ENCODE measurements at places on chromosomes 5 and 9.

DNA sequence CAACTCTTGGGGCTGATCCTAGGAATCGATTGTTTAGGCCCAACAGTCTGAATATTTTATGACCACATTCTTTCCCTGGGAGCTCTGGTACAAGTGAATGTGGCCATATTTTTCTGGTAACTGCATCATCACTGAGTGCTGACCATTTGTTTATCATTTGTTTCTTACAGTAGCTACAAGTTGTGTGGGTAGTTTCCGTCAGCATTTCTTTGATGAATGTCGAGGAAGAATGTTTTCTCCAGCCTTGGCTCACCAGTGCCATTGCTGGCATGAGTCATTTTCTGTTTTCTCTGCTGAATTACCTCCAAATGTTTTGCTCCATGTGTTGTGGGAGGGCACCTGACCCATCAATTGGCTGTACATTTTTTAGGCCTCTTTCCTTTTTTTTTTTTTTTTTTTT lies 14.1 kb upstream of the CARD19 start:
- DNase-seq = no peak

DNA sequence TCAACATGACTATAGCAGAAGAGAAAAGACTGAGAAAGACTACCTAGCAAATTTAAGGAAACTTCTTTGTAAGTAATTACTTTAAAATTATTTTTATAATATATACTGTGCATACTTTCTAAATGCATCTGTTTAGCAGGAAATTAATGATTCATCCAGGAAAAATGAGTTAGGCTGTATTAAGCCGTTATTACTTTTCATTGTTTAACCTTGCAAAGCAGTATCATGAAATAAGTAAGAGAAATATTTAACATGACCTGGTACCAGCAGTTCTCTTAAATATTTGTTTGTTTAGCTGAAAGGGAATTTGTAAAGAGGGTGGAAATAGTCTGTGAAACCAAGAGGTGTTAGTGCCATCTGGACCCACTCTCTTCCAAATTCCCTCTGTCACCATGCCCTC lies 175.0 kb downstream of the GNAQ start:
- DNase-seq = no peak

GRCh38 chr5:138724470-138725146 lies 28.6 kb upstream of the CTNNA1 start:
- no peak for DNase-seq

- DNase-seq = no peak
These were observed 427.9 kb upstream of the CLINT1 start for GRCh38 chr5:158286827-158287226.

GRCh38 chr5:123486951-123487655 lies 24.9 kb upstream of the CSNK1G3 start:
- no peak for DNase-seq

- peak; percentile 9 for DNase-seq
These were observed 161.9 kb downstream of the TRIO start for GRCh38 chr5:14305045-14305444.

DNA sequence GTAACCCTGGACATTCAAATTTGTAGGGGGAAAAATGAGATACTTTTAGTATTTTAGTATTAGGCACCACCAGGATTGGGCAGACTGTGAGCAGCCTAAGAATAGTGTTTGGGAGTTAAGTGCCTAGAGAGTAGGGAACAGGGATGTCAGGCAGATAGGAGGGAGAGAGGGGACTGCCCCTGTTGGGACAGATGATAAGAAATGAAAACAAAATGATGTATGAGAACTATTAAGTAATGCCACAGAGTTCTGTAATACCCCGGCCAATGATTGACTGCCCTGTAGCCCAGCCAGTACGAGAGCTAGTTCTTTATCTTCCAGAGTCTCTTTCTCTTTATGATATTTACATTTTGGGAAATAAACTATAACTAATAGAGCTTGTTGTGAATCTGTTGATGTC lies 24.4 kb downstream of the ARHGAP26 start:
- DNase-seq = no peak

DNA sequence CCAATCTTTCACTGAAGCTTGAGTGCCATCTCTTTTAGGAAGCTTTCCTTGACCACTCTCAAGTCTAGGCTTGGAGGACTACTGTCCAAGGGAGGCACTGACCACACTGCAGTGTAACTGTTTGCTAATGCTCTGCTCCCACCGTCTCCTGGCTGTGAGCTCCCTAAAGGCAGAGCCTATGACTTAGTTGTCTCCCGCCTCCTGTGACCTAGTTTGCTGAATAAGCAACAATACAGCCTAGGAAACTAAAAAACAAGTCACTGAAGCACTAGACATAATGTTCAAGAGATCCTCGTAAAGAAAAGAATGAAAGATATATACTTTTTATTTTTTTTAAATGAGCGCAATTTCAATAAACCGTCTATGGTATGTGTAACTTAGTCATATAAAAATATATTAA lies 31.4 kb downstream of the LIX1 start:
- no peak for DNase-seq

GRCh38 chr5:107393851-107394250 lies 276.9 kb downstream of the EFNA5 start:
- no peak for DNase-seq

GRCh38 chr9:37760416-37761161 lies 7.0 kb downstream of the TRMT10B start:
- DNase-seq = no peak

GRCh38 chr5:67059744-67060490 lies 136.7 kb downstream of the CD180 start:
- peak; percentile 24 for DNase-seq

GRCh38 chr5:142597546-142598337 lies 88.1 kb downstream of the FGF1 start:
- DNase-seq = no peak

DNA sequence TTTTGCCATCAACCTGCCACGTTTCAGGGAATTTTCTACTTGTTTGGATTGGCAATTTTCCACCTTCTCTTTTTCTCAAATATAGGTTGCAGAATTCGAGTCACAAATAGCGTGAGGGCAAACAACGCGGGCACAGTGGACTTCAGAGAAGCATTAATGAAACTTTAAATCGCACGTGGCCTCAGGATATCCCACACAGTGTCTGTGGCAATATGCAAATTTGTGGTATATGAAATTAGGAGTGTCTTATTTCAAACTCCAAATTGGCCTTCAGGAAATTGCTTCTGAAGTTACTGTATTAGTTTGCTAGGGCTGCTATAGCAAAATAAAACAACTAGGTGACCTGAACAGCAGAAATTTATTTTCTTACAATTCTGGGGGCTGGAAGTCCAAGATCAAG lies 91.2 kb downstream of the MTRR start:
- DNase-seq = no peak

GRCh38 chr9:10806868-10807267 lies 194.1 kb upstream of the PTPRD start:
- DNase-seq = no peak

DNA sequence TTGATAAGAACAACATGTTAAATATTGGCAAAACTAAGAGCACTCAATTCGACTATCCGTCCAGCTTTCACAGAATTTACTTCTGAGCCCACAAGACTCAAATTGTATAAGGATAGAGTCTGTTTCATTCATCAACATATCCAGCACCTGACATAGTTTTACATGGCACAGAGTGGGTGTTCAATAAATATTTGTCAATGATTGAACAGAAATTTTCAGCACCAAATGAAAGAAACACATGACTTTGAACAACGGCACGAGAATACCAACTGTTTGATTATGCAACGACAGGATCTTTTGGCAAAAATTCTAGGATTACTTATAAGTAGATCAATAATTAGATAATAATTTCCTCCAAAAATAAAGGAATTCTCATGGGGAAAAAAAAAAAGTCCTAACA lies 41.8 kb downstream of the SKP2 start:
- DNase-seq = no peak

- no peak for DNase-seq
These were observed 12.4 kb downstream of the NFIL3 start for GRCh38 chr9:91411096-91411771.

- DNase-seq = no peak
These were observed 33.8 kb downstream of the JMY start for GRCh38 chr5:79269733-79270166.

- DNase-seq = no peak
These were observed 490.5 kb upstream of the ZNF608 start for GRCh38 chr5:125236981-125237380.

DNA sequence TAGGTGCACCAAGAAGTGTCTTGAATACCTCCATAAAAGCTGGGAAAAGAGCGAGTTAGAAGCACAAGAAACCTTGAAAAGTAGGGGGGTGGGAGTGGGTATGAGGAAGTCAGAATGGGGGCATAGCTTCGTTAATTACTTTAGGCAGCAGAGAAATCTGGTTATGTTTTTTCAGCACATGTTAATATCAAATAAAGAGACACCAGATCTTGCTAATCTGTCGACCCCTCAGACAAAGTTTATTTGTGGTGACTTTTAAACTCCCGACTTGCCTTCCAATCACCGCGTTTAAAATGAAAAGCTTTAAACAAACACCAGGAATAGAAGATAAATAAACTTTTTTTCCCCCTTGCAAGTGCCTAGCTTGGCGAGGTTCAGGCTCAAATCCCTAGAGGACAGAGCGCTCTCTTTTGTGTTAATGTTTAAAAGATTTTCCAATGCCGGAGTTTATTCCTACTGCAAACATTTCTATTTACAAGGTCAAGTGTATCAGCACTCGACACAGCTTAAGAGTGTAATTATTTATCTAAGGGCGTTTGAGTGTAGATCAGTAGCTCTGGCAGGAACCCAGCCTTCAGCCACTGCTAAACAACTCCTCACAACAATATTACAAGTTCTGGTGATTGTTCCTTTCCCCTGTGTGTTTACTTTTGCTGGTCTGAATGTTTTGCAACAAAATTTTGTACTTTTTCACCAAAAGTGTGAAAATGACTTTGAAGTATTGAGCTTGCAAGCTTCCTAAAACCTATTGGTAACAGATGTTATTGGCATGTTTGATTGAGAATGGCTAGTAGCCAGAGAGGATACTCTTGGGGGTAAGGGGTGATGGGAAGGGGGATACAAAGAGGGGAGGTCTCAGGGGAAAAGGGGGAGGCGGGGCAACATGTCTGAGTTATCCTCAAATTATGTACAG lies 3.8 kb downstream of the GAS1 start:
- DNase-seq = no peak

All from HS-27A (cell line).